Hematopoietic multipotent progenitor cell treated with erythropoietin and hydrocortisone succinate and interleukin-3 and kit ligand, for 17 days (in vitro differentiated cells): ENCODE measurements at places on chromosomes 1 and 21.
A peak's percentile ranks its signal among the peaks of the same experiment; 100 is the strongest.

DNA sequence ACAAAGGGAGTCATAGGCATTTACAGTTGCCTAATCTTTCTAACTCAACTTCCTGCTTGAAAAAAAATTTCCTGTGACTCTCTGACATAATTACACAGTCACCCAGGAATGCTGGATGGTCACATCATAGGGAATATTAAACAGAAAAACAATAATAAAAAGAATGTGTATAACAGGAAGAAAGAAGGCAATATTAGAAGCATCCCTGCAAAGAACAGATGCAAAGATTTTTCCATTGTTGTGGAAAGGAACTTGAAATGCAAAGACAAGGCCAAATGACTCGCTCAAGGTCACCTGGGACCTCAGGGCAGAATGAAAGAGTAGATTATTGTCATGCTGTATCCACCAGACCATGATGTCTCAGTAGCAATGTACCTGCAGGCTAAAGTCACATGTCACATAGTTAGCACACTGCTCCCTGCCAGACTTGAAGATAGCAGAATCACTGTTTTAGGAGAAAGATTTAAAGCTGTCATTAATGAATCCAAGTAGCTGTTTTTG, 184.3 kb downstream of the CYYR1 start:
- no peak for DNase-seq

DNA sequence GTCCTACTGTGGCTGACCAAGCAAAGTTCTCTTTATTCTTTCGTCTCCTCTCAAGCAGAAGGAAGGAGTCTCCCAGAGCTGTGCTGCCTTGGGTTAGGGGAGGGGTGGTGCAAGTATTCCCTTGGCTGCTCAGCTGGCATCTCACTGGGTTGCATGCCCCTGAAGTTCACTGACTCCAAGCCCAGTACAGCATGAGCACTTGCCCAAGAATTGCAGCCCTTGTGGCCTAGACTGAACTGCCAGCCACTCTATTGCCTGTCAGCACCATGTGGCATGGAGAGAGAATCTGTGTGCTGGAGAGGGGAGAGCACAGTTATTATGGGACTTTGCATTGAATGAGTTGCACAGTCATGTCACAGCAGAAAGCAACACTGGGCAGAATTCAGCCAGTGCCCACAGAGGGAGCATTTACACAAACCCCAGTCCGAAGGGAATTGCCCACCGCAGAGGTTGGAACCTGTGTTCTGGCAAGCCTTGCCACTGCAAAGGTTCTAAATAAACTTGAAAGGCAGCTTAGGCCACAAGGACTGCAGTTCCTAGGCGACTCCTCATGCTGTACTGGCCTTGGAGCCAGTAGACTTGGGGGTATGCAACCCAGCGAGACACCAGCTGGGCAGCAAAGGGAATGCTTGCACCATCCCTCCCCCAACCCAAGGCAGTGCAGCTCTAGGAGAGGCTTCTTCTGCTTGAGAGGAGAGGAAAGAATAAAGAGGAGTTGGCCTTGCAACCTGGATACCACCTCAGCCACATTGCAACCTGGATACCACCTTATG, 28.8 kb downstream of the DR1 start:
- DNase-seq, result no peak

DNA sequence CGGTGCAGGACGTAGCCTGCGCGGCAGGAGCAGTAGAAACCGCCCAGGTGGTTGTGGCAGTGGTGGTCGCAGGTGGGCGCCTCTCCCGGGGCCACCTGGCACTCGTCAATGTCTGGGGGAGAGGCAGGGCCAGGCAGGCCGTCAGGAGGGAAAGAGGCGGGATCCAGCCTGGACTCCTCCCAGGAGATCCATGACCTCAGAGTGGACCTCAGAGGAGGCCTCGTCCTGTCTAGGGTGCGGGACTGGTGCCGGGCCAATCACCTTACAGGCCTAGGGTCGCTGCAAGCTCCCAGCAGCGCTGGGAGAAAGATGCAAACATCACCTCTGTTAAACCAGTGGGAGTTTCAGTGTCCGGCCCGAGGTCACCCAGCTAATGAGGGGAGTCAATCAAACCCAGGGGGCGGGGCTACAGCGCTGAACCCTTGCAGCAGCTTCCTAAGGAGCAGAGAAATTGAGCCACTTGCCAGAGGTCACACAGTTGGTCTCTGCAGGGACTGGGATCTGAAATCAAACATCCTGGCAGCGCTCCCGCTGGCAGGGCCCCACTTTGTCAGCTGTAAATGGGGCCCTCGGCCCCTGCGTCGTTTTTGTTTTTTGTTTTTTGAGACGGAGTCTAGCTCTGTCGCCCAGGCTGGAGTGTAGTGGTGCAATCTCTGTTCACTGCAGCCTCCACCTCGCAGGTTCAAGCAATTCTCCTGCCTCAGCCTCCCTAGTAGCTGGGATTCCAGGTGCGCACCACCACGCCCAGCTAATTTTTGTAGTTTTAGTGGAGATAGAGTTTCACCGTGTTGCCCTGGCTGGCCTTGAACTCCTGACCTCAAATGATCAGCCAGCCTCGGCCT, 1.4 kb downstream of the MASP2 start:
- no peak for DNase-seq

- DNase-seq, result no peak
These were observed 78.8 kb downstream of the C1orf21 start for GRCh38 chr1:184465489-184466146.

DNA sequence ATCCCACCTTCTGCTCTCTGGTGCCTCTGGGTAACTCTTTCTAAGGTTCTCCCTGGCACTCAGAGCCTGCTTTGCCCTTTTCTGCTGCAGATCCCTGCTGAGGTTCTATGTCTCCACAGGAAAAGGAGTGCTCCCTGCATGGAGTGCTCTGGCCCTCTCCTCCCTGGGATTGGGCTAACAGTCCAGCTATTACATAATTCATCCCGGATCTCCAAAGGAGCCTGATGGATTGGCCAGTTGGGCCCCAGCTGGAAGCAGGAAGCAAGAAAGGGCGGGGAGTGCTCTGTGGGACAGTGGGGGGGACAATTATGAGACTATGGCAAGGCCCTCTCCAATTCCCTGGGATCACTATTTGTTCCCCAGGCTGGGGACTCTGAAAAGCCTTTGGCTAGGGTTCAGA, 51.9 kb upstream of the GOLT1A start:
- DNase-seq, result no peak

DNA sequence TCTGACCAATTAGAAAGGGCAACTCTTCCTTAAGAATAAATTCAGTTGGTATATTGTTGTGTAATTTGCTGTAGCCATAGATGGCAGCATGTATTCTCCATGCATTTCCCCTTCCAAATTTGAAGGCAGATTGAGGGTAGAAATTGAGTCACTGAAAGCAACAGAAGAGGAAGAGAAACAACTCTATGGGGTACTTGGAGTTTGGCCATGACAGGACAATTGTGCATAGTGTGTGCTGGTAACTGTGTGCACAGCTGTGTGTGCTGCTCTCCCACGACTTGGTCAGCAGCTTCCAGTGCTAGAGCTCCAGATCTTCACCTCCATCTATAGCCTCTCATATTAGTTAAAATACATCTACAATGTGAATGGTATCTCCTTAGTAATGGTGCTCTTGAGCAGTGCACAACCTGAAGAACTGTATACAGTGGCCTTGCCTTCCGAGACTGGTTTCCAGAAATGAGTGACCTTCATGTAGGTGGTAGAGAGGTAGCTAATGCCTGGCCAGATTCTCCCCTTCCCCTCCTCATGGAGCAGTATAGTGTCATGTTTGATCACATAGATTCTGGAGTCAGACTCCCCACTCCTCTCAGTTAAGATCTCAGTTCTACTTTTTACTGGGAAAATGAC, 882 bp upstream of the FCAMR start:
- no peak for DNase-seq

GRCh38 chr1:202638019-202638700, 72.1 kb downstream of the SYT2 start:
- no peak for DNase-seq

- DNase-seq, result no peak
These were observed 1.5 kb downstream of the TGFB2 start for GRCh38 chr1:218346391-218347204.

- no peak for DNase-seq
These were observed 26.1 kb downstream of the METTL13 start for GRCh38 chr1:171807556-171807955.

- DNase-seq, result no peak
These were observed 2.4 kb upstream of the IFI44 start for GRCh38 chr1:78647238-78647637.

DNA sequence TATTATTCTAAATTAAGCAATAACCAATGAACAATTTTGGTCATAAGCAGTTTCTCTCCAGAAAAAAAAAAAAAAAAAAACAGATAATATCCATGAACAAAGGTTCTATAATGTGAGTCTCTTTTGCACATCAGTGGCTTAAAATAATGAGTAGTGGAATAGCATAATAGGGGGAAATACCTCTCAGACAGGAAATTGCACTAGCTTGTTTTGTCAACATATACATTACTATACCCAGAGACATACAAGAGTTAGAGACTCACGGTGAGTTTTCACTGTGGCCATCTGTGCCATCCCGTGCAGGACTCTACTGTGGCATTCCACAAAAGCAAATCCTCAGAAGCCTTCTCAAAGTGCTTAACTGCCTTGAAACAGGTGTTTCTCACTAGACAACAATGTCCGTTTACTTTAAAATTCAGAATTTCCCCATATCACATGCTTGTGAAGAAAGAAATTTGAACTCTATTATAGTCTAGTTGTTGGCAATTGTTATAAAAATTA, 697.9 kb downstream of the USP25 start:
- DNase-seq, result no peak

DNA sequence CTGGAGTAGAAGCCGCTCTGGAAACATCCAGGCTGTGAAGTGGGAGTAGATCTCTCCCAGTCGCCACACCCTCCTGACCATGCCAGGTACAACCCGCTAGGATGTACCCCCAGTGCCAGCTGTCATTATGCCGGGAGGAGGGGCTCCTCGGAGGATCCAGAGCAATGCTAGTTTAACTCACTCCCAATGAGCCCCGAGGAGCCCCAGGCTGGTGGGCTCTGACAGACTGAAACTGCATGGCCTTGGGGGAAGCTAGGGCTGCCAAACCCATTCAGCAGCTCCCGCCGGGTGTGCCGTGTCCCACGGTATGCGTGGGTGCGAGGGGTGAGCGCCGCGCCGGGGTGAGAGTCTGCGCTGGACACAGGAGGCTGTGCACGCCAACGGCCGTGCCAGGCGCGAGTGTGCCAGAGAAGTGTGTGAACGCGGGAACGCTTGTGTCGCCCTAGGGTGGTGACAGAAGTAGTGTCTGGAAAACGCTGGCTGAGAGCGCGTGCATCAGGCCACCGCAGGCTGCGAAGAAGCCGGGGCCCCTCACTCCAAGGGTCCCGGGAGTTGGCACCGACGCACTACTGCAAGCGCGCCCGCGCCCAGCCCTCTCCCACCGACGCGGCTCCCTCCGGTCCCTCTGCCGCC, 177.1 kb upstream of the EDN2 start:
- DNase-seq, result no peak

GRCh38 chr1:46333300-46334029, 7.1 kb upstream of the NSUN4 start:
- DNase-seq, result peak; percentile 41

DNA sequence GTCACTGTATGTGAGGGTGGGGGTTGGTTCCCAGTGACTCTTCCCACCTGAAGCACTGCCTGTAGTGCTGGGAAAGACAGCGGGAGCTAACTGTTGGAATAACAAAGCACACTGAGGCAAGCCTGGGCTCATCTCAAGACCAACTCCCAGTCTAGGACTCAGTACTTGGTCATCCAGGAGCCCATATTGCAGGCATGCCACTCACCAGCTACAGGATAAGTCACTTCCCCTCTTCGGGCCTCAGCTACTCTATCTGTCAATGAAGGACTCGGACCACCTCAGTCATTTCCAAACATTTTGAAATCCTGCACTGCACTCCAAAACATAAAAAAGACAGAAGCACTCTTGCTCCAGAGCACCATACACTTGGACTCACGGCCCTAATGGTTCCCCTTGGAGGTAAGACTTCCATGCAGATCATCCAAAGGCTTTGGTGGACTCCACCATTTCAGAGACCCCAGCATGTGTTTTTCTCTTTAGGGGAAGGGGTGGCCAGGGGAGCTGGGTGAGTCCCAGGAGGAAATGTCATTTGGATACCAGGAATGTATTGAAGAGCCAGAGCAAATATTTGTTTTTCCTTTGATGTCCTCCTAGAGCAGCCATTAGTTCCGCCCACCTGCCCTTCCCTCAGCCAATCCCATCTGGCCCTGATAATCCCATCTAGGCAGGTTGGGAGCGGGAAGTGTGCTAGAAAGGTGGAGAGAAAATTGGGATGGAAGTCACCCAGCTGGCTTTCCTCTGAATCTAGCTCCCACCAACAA, 3.1 kb downstream of the NUAK2 start:
- DNase-seq, result no peak

DNA sequence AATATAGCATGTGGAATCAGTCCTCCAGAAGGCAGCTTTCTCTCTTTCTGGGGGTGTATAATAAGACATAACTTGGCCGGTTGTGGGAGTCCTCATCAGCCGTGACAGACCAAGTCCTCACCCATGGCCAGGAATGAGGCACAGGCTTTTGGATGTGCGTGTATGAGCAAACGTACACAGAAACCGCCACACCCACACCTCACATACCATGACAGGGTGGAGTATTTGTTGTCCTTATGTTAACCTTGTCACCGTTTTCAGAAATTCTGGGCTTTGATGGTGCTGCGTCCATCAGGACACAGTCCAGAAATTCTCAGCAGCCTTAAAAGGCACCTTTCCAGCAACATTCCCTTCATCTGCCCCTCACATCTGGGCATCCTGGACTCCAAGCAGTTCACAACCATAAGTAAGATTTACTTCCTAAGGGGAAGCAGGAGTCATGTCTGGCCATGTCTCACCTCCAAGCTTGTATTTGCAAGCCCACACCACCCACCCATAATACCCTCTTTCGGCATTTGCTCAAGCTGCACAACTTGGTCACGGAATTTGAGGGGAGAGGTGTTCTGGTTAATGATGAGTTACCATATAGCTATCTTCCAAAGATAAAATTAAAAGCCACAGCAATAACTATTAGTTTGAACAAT, 12.4 kb downstream of the C1orf116 start:
- peak; percentile 63 for DNase-seq

DNA sequence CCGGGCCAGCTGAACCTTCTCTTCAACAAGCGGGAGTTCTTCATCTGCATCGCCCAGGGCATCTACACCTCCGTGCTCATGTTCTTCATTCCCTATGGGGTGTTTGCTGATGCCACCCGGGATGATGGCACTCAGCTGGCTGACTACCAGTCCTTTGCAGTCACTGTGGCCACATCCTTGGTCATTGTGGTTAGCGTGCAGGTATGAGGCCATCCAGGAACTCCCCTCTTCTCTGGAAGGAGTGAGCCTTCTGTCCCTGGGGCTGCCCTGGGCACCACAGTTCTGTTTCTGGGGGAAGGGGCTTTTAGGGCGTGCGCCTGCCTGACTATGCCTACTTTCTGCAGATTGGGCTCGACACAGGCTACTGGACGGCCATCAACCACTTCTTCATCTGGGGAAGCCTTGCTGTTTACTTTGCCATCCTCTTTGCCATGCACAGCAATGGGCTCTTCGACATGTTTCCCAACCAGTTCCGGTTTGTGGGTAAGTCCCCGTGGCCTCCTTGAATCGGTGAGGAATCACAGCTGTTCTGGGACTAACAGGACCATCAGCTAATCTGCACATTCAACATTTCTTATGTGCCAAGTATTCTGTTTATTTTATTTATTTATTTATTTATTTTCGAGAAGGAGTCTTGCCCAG, 21.1 kb downstream of the ATP8B2 start:
- no peak for DNase-seq
